ENCODE measurements at places on chromosomes 5 and 9.

DNA sequence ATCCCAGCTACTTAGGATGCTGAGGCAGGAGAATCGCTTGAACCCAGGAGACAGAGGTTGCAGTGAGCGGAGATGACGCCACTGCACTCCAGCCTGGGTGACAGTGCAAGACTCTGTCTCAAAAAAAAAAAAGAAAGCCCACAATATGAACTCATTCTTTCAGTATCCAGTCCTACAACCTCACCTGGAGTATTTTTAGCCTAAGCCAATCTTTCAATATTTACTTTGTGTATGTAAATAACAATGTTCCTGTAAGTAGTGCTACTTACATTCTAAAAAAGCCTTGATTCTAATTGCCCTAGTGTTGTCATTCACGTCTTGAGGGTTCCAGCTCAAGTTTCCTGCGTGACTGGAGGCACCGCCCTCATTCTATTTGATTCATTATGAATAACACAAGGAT, 62.0 kb downstream of the BHMT start:
- DNase-seq: no peak

DNA sequence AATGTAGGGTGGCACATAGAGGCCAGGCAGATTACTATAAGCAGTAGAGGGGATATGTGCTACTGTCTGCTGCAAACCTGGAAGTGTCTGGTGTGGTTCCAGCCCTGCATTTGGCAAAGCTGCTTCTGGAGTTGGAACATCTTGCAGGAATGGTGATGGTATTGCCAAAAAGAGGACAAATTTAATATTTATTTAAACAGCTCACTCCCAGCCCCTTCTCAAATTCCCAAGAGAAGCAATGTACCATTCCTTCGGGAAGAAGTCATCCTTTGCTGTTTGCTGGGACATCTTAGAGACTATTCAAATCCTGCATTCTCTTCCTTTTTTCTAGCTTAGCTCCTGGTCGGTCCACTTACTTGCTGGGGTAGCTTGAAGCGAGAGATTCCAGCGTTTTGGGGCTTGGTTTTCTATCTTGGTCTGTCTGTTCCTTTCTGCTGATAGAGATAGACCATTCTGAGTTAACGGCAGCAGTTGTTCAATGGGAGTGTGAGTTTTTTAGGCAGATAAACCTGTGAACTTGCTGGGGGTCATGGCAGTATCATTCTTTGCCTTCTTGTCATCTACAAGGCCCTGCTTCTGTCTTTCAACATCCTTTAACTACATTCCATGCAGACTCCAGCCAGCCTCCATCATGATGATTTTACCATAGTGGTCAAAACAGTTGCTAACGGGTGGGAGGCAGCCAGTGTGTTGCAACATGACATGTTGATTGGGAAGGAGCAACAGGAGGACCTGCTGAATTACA, 69.9 kb downstream of the RCL1 start:
- DNase-seq: no peak

GRCh38 chr5:60685700-60686099, 14.3 kb downstream of the DEPDC1B start:
- no peak for DNase-seq

DNA sequence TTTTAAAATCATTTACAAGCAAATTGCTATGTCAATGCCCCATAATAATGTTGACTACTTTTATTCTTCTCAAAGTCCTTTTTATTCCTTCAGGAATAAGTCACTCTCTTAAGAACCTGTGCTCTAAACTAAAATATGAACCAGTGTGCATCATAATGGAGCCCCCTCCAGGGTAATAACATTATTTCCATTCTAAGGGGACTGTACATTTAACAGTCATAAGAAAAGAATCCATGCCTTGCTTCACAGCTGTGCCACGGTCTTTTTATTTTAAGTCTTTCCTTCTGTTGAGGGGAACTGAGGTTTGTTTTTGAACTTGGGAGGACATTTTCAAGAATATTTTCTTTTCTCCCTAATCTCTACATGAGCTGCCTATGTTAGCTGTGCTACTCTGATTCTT, 297.6 kb downstream of the MAN2A1 start:
- DNase-seq: no peak

DNA sequence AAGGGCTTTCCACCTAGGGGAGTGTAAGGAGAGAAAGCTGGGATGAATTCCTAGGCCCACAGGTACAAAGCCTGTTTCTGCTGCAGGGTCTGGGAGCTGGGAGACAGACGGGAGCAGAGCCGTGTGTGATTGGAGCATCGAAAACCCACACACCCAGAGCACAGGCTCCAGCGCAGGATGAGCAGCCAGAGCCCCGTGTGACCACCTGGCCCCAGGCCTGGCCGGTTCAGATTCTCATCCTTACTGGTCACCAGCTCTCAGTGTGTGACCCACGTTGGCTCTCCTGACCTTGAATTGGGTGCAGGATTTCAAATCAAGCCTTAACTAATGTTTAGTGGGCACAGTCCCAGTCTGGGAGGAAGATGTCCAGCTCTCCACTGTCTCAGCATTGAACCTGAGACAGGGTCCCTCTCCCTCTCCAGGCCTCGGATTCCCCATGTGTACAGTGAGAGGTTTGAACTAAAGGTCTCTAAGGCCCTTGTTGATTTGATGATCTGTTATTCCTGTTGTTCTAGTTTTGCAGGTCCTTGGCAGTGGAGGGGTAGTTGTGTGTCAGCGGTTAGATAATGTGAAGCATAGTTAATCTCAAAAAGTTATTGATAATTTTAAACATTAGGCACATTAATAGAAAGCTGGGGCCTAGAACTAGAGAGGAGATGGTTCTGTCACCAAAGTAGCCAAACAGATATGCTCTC, 50.1 kb downstream of the PPARGC1B start:
- no peak for DNase-seq

- DNase-seq: no peak
Measured at GRCh38 chr9:89696780-89697179, 92.0 kb downstream of the GADD45G start.

GRCh38 chr9:21455320-21455719, 15.1 kb downstream of the IFNA1 start:
- DNase-seq: no peak

GRCh38 chr5:717143-717542, 24.0 kb upstream of the TPPP start:
- no peak for DNase-seq

DNA sequence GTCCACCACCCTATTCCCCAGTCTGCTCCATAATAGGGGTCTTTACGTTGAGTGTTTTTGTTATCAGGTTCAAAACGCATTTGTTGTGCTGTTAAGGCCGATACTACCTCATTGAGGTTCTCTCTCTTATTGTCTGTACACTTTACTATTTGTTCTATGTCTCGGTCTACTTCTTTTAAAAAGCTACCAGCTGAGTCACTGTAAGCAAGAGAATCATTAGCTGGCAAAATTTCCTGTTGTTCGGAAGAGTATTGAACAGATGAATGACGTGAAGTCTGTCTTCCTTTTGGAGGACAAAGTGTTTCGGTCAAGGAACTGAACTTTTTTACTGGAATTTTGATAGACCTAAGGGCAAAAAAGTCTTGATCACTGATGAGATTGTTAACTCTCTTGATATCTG, 10.3 kb downstream of the LYSMD3 start:
- no peak for DNase-seq

DNA sequence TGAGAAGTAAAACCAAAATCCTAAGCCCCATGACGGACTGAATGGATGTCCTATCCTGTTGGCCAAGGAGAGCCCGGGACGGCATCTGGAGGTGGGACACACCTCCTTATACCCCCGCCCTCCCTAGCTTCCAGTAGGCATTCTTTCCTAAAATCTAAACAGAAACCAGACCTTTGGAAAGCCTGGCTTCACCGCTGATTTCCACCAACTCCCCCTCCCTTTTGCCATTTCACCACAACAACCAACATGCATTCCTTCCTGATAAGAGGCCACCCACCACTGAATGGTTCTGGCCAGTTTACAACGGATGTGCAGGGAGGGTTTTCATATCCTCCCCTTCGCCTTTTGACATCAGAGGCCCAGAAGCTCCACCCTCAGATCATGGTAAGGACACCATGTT, 9.2 kb upstream of the RARS1 start:
- DNase-seq: no peak
